ENCODE measurements at places on chromosomes 2 and 18.
A peak's percentile ranks its signal among the peaks of the same experiment; 100 is the strongest.

GRCh38 chr2:172667581-172668325 lies 67.9 kb upstream of the RAPGEF4 start:
- DNase-seq, result peak; percentile 20

GRCh38 chr18:13381944-13382365 lies 163.4 kb downstream of the LDLRAD4 start:
- DNase-seq, result peak; percentile 76

- no peak for DNase-seq
Observed at GRCh38 chr2:127437781-127438726, 19.8 kb downstream of the PROC start.

- no peak for DNase-seq
Observed at GRCh38 chr2:235523021-235523420, 29.2 kb downstream of the AGAP1 start.

GRCh38 chr18:48030616-48031480 lies 100.4 kb upstream of the SMAD2 start:
- peak; percentile 42 for DNase-seq

DNA sequence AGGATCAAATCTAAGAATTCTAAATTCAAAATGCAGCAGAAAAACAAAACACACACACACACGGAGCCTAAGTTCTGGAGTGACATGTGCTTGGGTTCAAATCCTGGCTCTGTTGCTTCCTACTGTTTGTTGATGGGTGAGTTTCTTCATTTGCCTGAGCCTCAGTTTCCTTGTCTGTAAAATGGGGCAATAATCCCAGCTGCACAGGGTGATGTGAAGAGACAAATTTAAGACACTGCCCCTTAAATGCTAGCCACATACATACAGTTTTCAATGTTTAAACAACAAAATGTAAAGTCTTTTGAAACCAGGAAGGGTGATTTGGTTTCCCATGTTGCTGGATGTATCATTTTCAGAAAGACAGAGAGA lies 943 bp upstream of the GPR17 start:
- no peak for DNase-seq

DNA sequence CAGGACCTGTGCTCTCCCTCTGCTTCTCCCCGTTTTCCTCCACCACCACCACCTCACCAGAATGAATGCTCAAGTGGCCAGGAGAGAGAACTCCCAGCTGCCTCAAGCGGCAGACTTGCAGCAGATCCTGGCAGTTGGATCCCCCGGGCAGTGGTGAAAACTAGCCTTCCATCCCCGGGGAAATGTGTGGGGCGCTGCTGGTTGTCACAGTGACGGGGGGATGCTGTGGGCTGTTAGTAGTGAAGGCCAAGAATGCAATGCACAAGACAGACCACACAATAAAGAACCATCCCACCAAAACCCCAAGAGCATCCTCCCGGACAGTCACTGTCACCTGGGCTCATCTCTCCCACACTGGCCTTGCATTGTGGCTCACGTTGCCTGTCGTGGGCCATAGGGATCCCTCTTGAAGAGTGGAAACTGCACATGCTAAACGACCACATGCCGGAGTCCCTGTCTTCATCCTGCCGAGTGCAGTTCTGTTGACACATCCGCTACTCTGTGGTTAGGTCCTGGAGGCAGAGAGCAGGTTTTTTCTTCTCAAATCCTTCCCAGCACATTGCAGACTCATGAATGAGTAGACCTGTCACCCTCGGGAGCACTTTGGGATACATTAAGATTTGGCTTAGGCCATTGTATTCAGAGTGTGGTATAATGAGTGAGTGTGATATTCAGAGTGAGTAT lies 13.5 kb downstream of the SPATA3 start:
- no peak for DNase-seq
